Right atrium auricular region (tissue), 2 donors: ENCODE measurements at places on chromosomes 5 and 9.

- DNase-seq = no peak
Observed at GRCh38 chr5:52814352-52815148, 26.8 kb downstream of the ITGA1 start.

GRCh38 chr9:104992659-104993058 lies 64.7 kb upstream of the ABCA1 start:
- DNase-seq = no peak

DNA sequence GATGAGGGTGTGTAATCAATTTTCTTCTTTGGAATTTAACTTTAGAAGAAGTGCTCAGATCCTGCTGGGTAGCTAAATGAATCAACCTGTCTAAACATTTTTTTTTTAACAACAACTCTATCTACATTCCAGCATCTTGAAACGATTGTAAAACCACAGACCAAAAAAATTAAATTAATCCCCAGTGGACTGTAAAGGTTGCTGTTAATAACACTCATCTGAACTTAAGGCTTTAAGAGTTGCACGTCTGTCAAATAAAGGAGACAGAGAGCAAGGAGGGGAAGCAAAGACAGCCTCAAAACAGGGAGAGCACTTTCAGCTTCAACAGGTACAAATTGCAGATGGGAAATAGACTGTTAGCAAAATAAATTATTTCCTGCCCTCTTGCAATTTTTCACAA lies 548.5 kb downstream of the DTWD2 start:
- no peak for DNase-seq

- no peak for DNase-seq
Observed at GRCh38 chr5:109168151-109168550, 241.6 kb downstream of the PJA2 start.
